ENCODE measurements at places on chromosomes 6 and 20. TPM values are rescaled to one million over a fixed set of nuclear protein-coding genes. Genes with fewer than 3 reads are reported as not detected.

DNA sequence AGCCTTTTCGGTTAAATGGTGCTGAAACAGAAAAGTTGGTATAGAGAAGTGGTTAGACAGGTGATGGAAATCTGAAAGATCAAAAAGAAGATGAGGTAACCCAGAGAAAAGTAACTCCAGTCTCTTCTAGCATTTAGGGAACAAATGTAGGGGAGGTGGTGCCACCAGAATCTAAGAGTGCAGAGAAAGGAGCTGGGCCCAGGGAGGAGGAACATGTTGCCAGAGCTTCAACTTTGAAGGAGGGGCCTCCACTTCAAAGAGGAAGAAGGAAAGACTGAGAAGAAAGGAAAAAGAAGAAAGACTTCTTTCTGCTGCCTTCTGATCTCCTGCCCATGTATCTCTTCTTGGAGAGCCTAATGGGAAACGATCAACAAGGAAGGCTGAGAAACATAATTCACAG is 23.5 kb upstream of the ATRN start:
- no peak for DNase-seq

- DNase-seq, result no peak
Observed at GRCh38 chr6:10237298-10238038, 177.4 kb downstream of the TFAP2A start.

DNA sequence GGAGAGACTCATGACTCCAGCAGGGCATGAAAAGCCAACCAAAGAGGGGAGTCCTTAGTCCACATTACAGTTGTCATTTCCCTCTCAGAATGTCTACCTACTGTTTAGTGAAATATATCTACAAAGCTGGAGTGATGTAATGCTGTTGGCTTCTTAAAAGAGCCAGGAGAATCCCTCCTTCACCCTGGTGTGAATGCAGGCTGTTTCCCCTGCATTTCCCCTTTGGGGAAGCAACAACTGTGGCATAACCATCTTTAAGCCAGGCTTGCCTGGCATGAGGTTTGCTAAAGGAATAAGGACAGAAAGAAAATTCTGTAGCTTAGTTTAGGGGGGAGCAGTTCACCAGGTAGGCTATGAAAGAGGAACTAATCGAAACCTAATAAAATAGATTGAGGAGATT is 129.5 kb downstream of the CRYBG1 start:
- DNase-seq, result no peak

GRCh38 chr6:72616406-72617015 is 5.4 kb upstream of the KCNQ5 start:
- no peak for DNase-seq

DNA sequence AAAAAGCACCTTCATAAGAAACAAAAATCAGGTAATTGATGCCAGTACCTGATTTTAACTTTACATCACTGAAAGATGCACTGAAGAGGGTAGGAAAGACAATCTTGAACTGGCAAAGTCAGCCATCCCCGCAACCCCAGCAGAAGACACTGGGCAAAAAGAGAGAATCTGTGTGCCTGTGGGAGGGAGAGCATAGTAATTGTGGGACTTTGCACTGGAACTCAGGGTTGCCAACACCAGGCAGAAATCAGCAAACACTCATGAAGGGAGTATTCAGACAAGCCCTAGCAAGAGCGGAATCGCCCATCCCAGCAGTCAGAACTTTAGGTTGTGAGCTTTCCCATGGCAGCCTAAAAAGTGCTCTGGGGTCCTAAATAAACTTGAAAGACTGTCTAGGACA is 344.6 kb upstream of the GJE1 start:
- DNase-seq, result no peak

DNA sequence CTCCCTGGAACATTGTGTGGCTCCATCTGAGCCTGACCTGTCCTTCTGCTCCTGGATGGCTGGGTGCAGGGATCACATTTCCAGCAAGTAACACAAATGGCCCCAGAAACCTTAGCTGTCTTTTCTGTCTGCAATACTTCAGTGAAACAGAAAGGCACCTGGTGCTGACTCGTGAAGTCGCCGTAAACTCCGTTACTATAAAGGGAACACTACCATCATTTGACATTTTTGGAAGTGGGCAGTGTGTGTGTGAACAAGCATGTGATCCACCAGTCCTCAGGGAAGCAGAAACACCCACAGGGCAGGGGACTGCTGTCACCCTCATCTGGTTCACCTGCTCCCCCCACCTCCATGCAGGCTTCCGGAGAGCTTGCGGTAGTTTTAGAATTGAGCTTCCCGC is 23.9 kb downstream of the SERPINB6 start:
- peak; percentile 44 for DNase-seq

DNA sequence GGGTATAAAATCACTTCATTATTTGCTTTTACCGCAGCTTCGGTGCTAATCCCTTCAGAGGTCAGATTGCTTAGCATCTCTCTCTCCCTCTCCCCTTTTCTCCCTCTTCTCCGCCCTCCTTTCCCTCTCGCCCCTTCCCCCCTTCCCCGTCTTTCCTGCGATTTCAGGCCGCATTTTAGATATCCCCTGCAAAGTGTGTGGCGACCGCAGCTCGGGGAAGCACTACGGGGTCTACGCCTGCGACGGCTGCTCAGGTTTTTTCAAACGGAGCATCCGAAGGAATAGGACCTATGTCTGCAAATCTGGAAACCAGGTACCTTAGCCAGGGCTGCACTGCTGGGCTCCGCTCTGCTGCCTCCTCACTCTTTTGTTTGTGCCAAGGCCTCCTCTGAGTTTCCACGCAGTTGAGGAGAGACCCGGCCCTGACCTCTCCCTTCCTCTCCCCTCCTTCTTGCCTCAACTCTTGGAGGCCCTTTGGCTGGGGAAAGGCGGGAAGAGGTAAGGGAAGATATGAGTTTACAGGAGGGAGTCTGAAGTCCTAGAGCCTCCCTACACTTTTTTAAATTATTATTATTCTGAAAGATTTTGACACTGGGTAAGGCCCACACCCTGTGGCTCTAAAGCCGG is 5.6 kb downstream of the NR2E1 start:
- DNase-seq, result no peak

DNA sequence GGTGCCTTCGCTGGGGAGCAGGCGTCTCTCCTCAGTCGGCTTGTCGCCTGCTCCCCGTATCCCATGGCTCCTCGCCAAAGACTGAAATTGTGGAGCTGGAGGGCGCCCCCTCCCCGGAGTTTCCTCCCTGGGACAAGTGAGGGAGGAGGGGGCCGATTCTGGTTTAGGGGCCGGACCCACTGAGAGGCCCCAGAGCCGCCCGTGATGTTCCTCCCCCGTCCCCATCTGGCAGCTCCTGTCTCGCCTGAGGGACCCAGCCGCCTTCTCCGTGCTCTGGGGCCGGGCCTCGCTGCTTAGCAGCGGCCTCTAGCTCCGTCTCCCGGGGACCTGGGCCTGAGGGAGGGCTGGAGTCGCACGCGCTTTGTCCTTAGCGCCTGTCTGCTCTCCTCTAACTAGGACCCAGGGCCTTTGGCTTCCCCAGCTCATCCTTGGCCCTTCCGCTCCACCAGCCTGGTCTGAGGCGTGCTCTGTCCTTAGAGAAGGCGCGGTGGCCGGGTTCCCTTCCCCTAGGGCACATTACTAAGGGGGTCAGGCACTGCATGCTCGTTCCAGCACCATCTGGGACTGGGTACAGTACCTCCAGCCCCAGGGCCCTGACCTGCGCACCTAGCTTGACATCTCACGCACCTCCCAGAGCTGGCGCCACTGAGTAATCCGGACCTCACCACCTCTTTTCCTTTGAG is 29.7 kb downstream of the SLC12A5 start:
- peak; percentile 54 for DNase-seq

DNA sequence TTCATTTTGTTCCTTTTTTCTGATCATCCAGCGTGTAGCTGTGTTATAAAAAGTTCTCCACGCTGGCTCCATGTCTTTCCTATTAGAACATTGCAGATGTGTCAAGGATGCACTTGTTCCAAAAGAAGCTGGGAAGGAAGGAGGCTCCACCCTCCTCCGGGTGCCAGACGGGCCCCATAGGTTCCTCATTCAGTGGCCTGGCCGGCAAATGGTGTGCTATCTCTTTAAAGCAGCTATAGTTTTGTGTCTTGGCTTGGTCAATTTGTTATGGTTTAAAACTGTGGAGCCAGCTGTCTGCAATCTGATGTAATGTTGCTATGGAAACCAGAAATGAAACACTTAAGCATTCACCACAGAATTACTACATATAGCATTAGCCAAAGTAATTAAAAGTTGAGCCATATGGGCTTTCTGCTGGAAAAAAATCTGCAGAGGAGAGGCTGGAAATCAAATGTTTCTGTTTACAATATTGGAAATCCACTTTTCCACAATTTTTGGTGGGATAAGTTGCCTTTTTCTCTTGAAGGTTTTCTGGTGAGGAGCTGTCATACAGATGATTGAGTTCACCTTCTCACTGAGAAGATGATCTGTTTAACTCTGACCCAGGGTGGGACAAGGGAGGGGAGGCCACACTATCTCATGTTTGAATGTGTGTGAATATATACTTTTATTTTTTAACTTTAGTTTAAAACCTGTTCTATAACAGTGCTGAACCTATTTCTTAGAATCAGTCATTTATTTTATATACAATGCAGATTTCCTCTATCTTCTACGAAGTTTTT is 167.4 kb downstream of the SASH1 start:
- peak; percentile 88 for DNase-seq

DNA sequence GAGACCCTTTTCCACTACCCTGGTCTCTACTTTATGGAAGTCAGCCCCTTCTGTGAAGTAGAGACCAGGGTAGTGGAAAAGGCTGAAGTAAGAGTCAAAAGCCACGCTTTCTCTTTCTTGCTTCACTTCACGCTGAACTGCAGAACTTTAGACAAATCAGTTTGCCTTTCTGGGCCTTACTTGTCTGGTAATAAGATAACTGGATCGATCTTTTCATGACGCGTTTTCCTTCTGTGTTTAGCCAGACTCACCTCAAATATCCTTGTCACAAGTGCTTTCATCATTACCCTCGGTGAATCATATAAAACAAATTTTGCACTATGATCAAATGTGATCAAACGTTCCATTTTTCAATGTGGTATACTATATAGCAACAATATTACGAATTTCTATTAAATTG is 170.7 kb downstream of the CLIC5 start:
- no peak for DNase-seq

GRCh38 chr20:63850689-63851547 is 10.4 kb upstream of the ABHD16B start:
- no peak for DNase-seq

DNA sequence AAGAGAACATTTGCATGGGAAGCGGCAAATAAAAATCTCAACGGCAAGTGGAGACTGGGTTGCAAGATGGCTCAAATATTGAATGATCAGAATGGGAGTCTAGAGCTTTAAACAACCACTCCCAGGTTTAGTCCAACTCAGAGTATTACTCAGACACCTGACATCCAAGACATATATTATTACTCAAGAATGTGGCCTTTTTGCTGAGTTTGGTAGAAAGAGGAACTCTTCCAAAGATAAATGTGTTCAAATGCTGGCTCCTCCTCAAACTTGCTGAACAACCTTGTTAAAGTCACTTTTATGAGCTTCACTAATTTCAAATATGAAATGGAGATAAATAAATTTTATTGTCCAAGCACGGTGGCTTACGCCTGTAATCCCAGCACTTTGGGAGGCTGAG is 77.8 kb downstream of the ESR1 start:
- no peak for DNase-seq

GRCh38 chr6:30839671-30840070 is 44.6 kb upstream of the DDR1 start:
- DNase-seq, result no peak

DNA sequence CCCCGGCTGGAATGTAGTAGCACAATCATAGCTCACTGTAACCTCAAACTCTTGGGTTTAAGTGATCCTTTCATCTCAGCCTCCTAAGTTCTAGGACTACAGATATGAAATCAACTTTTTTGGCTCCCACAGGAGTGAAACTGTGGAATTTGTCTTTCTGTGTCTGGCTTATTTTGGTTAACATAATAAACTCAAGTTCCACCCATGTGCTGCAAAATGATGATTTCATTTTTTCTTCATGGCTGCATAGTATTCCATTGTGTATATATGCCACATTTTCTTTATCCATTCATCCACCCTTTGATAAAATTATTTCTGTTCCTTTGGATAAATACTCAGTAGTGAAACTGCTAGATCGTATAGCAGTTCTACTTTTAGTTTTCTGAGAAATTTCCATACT is 29.9 kb downstream of the RNGTT start:
- no peak for DNase-seq

GRCh38 chr20:8434326-8434876 is 302.3 kb downstream of the PLCB1 start:
- DNase-seq, result no peak

DNA sequence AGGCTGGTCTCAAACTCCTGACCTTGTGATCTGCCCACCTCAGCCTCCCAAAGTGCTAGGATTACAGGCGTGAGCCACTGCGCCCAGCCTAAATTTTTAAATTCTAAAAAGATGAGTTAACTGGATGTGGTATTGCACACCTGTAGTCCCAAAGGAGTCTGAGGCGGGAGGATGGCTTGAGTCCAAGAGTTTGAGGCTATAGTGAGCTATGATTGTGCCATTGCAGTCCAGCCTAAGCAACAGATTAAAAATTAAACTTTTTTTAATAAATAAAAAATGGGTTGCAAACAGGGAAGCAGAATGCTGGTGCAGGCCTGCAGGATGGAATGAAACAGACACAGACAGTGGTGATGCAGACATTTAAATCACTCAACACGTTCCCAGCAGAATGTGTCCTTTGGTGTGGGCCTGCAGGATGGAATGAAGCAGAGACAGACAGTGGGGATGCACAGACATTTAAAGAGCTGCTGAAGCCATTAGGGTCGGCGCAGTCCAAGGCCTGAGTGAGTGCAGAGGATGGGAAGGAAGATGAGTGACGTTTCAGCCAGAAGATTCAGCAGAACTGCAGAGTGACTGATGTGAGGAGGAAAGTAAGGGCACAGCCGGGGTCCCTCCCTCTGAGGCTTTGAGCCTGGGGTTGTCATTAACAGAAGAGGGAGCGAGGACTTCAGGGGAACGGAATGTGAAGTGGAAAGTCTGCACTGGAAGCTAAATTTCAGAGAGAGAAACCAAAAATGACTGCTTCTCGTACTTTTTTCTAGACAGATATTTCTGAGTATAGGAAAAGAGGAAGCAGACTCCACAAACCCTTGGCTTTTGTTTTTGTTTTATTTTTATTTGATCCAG is 117.5 kb downstream of the RIN2 start:
- no peak for DNase-seq

GRCh38 chr20:53736757-53737395 is 143.2 kb upstream of the ZNF217 start:
- no peak for DNase-seq

The RBM24 gene
- 194 TPM for total RNA-seq

The RNASET2 gene
- 33.1 TPM for total RNA-seq

The MRPL18 gene
- 62.3 TPM for total RNA-seq

The INSM1 gene
- total RNA-seq, result not detected

The ZBP1 gene
- total RNA-seq, result not detected

The IRF4 gene
- 0.15 TPM for total RNA-seq
